ENCODE measurements at places on chromosomes 6 and 20.

- DNase-seq = peak; percentile 46
Observed at GRCh38 chr6:36962874-36963273, 8.3 kb downstream of the PI16 start.

DNA sequence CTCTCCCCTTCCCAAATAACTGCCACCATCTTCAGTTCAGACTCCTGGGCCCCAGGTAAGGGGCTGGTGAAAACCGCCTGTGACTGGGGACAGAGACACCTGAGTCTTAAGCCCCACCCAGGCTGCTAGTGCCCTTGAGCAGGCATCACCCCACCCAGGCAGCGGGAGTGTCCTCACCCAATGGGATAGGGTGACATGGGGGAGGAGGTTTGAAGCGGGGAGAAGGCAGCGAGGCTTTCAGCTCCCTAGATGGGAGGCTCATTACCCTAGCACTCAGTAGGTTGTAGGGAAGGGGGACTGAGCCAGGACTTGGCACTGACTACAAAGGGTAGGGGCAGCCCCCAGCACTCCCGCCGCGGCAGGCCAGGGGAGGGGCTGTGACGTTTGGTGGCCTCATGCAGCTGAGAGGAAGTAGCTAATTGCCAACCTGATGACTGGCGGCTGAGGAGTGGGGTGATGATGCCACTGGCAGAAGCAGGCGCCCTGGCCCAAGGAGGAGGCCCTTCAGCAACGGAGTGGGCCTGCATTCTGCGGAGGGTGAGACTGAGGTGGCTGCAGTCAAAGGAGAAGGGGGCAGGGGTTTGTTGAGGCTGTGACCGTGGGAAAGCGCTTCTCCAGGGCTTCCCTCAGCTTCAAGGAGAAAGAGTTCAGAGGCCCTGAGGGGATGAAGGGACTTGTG lies 126.9 kb downstream of the MRPL14 start:
- peak; percentile 60 for DNase-seq

- DNase-seq = no peak
Observed at GRCh38 chr6:13260101-13260598, 68.2 kb downstream of the TBC1D7 start.

- peak; percentile 23 for DNase-seq
Observed at GRCh38 chr6:140178935-140179334, 804.5 kb upstream of the CITED2 start.

GRCh38 chr6:90581146-90581545 lies 5.7 kb downstream of the MAP3K7 start:
- DNase-seq = no peak

GRCh38 chr6:35147026-35147425 lies 5.9 kb upstream of the TCP11 start:
- DNase-seq = no peak

DNA sequence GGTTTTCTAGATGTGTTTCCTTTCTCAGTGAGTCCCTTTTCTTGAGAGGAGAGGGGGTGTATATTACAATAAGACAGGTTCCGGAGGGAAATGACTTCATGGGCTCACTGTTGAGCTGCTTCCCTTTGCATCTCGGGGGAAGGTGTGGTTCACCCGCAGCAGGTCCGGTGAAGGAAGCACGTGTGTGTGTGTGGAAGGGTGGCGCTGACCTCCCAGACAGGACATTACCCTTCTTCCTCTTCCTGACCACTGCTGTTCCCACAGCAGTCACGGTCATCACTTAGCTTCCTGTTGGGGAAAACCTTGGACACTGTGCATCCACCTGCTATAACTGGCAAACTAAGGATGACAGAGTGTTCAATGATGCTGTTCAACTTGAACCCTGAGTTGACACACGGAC lies 83.6 kb downstream of the PLEKHG1 start:
- no peak for DNase-seq

GRCh38 chr20:43472671-43473380 lies 15.1 kb downstream of the SRSF6 start:
- no peak for DNase-seq

DNA sequence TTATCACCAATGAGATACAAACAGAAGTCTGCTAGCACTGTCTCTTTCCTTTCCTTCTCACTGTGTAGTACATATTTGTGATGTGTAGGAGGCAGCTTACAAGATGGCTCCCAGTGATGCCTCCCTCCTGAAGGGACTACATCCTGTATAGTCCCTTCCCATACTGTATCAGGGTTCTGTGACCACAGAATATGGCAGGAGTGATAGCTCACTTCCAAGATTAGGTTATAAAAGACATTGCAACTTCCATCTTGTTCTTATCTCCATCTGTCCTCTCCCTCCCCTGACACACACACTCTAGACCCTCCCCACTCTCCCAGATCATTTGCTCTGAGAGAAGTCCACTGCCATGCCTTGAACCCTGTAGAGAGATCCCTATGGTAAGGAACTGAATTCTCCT lies 38.0 kb downstream of the SESN1 start:
- DNase-seq = no peak

- peak; percentile 12 for DNase-seq
Observed at GRCh38 chr6:153727885-153728284, 311.2 kb upstream of the OPRM1 start.

DNA sequence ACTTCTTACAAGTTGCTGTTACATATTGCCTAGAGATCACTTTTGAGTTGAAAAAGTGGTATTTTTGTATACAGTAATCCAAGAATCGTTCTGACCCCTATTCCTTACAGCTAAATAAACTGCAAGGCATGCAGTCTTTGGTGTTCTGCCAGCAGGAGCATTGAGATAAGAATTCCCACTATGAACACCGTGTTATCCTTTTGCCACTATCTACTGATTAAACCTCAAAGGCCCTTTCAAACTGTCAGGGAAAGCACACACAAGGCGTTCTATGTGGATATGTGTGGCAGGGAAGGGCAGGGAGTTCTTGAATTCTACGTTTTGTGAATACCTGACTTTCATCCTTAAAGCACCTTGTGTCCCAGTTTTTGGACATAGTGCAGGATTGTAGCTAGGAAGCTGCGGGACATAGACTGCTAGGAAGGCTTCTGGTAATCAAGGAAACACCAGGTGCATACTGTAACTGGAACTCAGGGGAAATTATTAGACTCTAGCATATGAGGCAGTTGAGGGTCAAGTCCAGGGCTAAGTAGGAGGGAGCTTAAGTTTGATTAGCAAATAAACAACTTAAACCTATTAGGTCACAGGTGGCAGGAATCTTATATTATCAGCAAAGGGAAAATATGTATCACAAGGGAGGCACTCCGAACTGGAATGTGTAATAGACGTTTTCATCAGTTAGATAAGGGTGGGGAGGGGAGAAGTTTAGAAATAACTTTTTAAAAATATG lies 506.6 kb downstream of the RNF144B start:
- DNase-seq = no peak

- DNase-seq = peak; percentile 78
Observed at GRCh38 chr6:42131531-42131930, 10.9 kb downstream of the C6orf132 start.

DNA sequence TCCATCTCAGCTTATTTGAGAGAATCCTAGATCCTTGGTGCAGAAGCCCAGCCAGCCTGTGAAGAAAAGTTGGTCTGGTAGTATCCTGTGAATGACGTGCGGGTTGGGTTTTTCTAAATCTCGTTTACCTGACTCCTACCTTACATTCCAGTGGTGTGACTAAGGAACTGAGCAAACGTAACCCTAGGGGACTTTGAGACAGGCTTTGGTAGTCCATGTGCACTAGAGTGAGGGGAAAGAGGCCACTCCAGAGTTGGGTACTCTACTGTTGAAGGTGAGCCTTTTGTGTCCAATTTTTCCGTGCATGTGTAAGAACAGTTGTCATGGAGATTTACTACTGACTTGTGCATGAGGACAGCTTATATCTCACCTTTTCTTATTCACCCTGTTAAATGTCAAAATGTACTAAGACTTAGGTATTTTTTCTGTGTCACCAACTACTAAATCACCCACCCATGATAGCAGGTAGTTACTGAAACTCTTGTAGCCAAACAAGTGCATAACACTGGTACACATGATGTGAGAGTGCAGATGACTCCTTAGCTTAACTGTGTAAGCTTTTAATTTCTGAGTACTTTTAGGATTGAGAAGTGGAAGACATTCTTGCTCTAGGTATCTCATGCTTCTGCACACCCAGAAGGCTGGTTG lies 26.3 kb upstream of the PLCG1 start:
- no peak for DNase-seq

DNA sequence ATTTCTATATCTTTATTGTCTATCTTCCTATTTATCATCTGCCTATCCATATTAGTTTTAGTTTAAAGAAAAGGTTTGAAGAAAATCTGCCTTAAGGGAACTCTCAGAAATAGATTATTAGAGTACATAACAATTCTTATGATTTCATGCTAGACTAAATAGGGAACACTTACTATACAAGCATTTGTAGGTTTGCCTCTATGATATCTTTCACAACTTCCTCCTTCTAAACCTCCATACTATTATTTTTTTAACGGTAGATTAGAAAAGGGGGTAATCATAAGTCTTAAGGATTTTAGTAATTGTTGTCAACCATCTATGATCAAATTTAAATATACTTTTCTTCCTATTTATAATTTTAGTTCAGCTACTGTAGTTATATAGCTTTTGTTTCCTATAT lies 11.6 kb upstream of the DSE start:
- DNase-seq = no peak

DNA sequence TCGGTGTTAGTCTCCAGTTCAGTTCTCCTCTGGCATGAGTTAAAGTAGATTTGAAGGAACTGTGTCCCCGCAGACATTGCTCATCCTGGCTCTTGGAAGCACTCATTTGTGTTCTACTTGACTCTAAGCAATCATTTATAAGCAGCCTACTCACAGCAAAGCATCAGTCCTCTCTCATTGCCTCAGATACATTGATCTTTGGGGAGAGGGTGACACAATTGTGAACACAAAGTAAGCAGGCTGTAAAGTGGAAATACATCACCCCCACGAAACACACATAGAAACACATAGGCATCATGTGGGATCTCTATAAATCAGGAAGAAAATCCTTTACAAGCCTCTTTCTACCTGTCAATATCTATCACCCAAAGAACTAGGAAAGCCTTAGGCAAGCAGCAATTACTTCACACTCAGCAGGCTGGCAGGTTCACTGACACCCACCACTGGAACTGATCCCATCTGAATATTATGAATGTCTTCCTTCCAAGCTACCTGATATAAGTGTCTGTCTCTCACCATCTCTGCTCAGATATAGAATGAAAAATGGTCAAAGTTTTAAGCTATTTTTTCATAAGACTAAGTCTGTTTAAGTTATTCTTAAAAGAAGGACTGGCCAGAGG lies 675.8 kb downstream of the HACE1 start:
- no peak for DNase-seq

GRCh38 chr6:40844246-40844645 lies 194.8 kb downstream of the UNC5CL start:
- no peak for DNase-seq

- no peak for DNase-seq
Observed at GRCh38 chr6:31899882-31900722, 1.8 kb downstream of the ZBTB12 start.

DNA sequence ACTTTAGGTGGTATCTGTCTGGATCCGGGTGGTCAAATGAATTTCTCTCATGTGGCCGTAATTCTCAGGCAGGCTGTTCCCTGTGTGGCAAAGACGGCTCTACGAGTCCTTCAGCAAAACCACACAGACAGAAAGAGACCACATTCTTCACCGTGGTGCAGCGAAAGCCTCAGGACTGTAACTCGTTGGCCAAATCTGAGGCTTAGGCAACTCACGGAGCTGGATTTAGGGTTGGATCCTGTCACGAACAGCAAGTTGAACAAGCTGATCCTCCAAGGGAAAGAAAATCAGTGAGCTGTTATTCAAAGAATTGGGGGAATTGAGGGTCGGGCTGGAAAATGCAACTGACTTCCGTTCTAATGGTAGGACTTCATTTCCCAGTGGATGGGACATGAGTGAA lies 167.4 kb downstream of the ZMYND8 start:
- DNase-seq = no peak

GRCh38 chr6:160986851-160987250 lies 4.7 kb upstream of the MAP3K4 start:
- DNase-seq = no peak

DNA sequence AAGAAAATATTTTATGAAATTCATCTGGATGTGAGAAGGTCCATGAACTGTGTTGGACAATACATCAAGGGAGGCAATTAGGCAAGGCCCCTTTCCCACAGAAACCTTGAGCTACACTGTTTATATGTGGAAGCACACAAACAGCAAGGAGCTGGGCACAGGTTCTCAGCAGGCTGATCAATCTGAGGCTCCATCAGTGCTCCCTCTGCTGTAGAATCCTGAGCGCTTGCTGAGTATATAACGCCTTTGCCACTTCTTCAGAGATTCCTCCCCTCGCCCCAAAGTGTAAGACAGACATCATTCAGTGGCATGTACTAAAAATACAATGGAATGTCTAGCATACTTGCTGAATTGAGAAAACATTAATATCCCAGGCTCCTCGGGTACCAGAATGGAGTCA lies 146.9 kb downstream of the PRKN start:
- DNase-seq = no peak

GRCh38 chr20:57620274-57620990 lies at the start of gene ZBP1:
Gene ZBP1 (minus strand): TSS chr20:57620426. CDS start chr20:57620295, 131 bp downstream.
- DNase-seq = no peak

GRCh38 chr6:41658636-41659035 lies 20.4 kb downstream of the MDFI start:
- DNase-seq = no peak

- no peak for DNase-seq
Observed at GRCh38 chr6:31547727-31548543, 527 bp downstream of the NFKBIL1 start.

GRCh38 chr6:99810942-99811620 lies 182.9 kb downstream of the MCHR2 start:
- DNase-seq = no peak

- peak; percentile 42 for DNase-seq
Observed at GRCh38 chr20:59482351-59483187, 121.8 kb upstream of the PHACTR3 start.

DNA sequence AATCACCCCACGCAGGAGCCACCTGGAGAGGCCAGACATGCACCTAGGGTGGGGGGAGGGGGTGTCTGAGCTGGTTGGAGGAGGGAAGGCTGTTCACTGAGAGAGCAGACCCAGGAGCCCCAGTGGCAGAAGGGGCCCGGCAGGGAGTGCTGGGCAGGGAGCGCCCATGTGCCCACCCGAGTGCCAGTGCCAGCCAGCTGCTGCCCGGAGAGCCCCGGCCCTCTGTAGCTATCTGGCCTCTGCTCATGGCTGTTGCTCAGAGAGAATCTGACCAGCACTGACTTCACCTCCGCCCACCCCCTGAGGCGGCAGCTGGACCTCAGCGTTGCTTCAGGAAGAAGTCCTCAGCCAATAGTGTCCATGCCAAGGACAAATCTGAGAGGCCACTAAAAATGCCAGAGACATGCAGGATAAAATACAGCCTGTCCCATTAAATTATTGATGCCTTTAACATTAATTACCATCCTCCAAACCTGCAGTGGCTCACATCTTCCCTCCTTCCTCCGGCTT lies 22.8 kb downstream of the SLC17A9 start:
- DNase-seq = no peak
